ENCODE measurements at places on chromosomes 13 and 19.

DNA sequence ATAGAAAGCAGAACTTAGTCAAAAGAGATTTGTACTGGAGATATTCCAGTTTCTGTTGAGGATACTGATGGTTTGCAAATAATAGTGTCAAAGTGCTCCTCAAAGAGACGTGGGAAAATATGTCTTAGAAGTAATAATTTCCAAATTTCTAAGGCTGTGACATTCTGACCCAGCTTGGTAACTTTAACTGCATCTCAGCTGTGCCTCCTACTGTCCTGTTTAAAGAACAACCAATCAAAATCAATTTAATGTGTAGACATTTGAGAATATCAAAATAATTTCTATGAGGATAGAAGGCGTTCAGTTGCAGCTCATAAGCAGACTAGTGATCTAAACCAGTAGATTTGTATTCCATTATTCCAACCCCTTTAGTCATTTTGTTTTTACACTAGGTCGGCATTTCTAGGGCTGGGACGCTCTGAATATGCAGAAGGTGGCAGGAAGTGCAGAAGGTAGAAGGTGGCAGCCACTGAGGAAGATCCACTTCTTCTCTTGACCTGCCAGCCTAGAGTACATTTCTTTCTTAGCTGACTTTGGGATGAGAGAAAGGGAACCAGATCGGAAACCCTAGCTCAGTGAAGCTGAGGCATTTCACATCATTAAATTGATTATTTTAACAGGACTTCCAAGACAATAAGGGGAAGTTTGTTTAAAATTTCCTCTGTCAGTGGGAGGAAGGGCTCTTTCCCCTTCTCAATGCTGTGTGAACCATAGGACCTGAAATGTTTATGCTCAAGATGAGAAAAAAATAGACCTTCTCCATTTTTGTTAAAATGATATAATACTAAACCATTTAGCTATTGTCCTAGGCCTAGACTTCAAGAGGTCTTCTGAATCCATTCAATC lies 67.5 kb downstream of the COL4A1 start:
- DNase-seq, result no peak

DNA sequence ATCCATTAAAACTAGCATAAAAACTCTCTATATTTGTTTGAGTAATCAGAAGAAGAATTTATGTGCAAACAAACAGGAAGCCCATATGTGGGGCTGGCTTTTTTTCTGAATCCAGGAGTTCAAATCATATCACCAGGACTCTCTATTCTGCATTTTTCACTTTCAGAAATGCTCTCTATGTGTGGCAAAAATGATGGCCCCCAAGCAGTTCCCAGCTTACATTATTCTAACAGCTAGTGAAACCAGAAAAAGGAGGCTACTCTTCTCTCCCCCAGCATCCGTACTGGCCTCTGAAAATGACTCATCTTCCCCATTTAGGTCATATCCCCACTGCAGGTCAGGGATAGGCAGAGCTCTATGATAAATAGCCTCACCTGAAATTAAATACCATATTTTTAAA lies 20.4 kb downstream of the RBM26 start:
- peak; percentile 70 for DNase-seq

- no peak for DNase-seq
Measured at GRCh38 chr13:52447815-52448552, 2.5 kb downstream of the VPS36 start.

GRCh38 chr19:12035220-12036172 lies at the start of gene ZNF433:
ZNF433 (minus strand) TSS chr19:12035679; CDS start chr19:12035539, 140 bp downstream.
- DNase-seq, result peak; percentile 99

DNA sequence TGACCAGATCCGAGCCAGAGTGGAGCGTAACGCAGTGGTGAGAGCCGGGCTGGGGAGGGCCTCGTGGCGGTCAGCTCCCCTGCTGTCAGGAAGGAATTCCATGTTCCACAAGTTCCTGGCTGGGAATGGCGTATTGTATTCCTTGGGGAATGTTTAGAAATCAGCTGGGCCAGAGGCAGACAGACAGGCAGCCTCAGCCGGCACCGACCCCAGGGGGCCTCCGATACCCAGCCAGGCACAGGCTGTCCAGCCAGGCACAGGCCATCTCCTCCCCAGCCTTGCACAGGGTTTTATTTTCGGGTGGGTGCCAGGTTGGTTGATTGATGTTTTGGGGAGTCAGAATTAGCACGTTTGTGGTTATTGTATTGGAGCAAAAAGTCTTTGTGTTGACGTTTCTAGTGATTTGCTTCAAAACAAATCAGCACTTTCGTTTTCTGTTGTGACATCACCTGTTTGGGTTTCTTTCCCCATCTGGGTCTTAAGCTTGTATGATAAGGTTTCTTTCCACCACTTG lies 126.6 kb upstream of the MCF2L start:
- DNase-seq, result no peak

DNA sequence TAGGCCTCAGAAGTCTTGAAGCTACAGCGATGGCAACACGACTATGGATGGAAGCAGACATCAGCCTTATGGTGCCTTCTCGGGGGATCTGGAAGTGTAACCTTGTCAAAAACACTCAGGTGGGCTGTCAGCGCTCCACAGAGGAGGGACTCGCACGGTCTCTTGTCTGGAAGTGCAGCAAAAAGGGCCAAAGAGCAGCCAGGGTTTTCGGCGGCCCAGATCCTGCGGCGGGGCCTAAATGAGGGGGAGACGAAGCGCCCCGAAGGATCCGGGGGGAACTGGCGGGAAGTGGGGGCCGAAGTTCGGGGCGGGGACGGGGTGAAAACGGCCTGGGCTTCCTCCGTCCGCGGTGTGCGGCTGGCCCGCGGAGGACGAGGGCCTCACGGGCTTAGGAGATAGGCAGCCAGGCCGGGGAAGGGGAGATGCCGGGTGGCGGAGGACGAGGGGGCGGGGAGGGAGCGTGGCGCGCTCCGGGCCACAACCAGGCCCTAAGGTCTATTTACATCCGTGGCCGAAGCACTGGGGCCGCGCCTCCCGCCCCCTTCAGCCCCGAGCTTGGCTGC lies 637 bp downstream of the RANBP3 start:
- no peak for DNase-seq

DNA sequence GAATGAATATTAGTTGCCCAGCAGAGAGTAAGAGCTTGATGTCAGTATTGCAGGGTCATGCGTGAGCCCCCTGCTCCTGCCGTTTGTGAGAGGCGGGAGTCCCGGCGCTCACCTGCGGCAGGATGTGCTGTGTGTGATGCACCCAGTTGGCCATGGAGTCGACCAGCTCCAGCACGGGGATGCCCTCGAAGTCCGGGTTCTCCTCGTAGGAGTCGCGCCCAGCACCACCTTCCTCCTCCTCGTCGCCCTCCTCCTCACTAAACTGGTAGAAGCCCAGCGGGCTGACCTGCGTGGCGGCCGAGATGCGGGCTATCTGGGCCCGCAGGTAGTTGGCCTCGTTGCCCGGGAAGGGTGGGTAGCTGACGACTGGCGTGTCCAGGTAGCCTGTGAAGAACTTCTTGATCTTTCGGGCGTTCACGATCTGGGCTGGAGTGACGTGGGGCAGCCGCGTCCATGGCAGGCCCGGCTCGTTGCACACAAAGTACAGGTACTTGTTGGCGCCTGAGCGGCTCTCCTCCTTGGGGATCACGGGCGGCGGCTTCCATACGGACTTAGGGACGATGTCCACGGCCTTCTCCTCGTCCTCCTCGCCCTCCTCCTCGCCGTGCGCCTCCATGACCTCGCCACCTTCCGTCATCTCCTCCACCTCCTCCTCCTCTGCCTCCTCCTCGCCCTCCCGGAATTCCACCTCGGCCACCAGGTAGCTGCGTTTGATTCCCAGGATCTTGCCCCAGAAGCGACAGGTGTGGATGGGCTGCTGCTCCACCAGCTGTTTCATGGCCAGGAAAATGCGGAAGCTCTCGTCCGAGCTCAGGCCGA lies 10.8 kb downstream of the RSPH6A start:
- no peak for DNase-seq

- no peak for DNase-seq
Measured at GRCh38 chr19:57338877-57339276, 12.2 kb upstream of the ZNF304 start.

All from OCI-M1 (cell line).